Stimulated activated CD4-positive, alpha-beta T cell treated with anti-CD3 and anti-CD28 coated beads, Interleukin-1b, Interleukin-23, amount 100 ng/mL, for 1 hour (primary cell): ENCODE measurements at places on chromosomes 4 and X.

GRCh38 chrX:72006461-72006860 lies 95.8 kb downstream of the NHSL2 start:
- DNase-seq = no peak

DNA sequence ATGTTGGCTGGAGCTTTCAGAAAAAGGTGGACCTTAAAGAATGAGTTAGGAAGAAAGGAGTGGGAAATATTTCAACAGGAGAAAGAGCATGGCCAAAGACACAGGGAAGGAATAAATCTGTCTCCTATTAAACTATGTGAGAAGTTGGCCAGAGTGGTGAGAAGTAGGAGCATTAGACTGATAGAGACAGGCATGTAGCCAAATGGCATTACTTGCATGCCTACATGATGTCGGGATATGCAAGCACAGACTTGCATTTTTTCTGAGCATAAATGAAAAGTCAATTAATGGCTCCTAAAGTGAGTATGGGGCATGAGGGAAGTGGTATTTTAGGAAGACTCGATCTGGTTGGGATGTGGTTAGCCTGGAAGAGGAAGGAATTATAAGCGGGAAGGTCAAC lies 279.6 kb upstream of the PITX2 start:
- DNase-seq = no peak

GRCh38 chrX:113058634-113059033 lies 218.0 kb upstream of the AMOT start:
- DNase-seq = no peak

GRCh38 chrX:152735860-152736511 lies 2.4 kb downstream of the MAGEA12 start:
- DNase-seq = no peak

GRCh38 chr4:57051524-57051923 lies 58.7 kb downstream of the IGFBP7 start:
- DNase-seq = no peak

DNA sequence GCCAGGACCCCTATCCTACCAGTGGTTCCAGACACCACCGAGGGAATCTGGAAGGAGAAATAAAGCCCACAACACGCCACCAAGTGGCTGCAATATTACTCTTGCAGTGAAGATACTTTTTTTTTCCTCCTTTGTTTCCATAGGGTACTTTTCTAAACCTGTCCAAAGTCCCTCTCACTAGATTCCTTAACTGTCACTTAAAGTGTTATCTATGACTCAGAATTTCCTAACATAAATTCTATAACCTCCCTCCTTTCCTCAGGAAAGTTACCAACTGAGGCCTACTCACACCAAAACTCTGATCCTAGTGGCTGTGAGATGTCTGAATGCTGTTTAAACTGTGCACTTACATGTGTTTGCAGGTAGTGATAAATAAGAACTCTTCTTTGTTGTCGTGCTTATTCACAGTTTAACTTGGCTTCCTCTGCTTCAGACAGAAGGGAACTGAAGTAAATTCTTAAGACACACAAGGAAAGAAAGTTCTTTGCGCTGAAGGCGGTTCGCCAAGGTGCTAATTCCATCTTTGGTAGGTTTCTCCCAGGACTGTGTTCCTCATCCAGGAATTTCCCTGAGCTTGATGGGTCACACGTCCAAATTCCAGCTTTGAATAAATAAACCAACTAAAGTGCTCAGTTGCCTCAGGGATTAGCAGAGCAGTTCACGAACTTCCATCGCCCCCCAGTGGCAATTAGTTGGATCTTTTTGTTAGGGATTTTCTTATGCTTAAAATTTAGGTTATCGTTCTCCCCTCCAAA lies 10.7 kb upstream of the HCCS start:
- no peak for DNase-seq

GRCh38 chrX:45762699-45763647 lies 562.3 kb upstream of the DIPK2B start:
- no peak for DNase-seq

DNA sequence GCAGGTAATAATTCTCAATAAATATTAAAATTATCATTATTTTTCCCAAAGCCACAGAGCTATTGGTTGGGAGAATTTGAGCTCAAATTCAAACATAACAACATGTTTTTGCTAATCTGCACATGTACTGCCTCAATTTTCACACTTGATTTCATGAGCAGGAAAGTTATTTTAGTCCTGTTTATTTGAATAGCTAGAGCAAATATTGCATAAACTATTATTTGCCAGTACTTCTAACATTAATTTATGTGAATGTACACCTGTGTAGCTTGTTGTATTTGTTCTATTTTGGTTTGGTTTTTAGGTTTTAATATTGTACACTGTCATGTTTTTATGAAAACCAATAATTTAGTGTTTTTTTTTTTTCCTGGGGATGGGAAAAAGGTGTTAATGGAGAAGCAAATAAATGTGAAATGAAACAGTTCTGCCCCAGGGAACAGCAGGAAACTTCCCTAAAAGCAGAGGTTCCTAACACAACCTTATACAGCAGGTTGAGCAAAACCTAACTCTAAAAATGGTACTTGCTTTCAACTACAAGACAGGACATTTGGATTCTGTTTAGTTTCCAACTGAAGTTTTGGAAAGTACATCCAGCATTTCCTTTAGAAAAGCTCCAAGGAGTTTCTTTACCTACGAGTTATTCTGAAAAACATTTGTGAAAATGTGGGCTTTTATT lies 99.4 kb downstream of the SYNPO2 start:
- no peak for DNase-seq

DNA sequence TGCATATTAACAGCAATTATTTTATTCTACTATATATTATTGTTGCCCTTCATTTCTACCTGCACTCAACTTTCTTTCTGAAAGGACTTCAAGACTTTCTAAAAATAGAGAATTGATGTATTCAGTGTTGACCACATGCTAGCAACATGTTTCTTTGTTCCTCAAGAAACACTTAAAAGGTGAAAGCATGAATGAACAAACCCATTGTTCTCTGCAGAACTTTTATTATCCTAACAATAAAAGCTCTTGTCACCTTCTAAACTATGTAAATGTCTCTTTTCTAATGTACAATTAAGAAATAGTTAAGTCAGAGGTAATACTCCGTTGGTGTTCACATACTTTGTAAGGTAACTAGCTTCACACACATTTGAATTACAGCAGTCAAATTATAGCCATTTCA lies 638.7 kb downstream of the FSTL5 start:
- no peak for DNase-seq

DNA sequence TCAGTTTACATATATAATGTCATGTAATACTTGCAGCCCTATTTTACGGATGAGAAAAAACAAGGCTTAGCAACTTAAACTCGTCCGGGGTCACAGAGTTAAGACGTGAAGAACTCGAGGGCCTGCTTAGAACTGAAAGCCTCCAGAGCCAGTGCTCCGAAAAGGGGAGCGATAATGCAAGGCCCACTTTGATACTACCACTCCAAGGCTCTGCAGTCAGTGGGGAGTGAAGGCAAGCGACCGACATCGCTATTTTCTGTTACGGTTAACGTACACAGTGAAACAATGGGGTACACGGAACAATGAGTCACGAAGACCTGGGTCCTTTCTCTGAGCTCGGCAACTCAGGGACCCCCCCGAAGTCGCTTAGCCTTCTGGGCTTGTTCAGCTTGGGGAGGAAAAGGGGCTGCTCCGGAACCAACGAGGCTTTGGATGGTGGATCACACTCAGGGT lies 965 bp downstream of the PPA2 start:
- DNase-seq = no peak

- no peak for DNase-seq
Observed at GRCh38 chrX:100880368-100880767, 6.2 kb upstream of the NOX1 start.

GRCh38 chrX:136431625-136432024 lies 56.1 kb upstream of the BRS3 start:
- DNase-seq = no peak

DNA sequence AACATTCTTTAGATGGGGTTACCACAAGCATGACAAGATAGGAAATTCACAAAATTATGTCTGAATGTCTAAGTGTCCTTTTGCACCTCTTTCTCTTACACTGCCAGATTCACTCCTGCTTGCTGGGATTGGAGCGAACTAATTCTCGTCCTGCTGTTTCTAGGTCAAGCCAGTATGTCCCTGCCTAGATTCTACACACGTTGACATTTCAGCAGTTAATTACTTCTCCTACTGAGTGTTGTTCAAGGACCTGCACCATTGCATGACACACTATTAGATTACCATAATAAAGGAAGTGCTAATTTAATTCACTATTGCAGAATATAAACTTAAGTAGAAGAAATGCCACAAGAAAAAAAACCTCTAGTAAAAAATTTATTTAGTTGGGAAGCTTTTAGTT lies 1911.7 kb downstream of the PCDH7 start:
- no peak for DNase-seq

- no peak for DNase-seq
Observed at GRCh38 chrX:52576946-52577345, 60.1 kb upstream of the XAGE1B start.

DNA sequence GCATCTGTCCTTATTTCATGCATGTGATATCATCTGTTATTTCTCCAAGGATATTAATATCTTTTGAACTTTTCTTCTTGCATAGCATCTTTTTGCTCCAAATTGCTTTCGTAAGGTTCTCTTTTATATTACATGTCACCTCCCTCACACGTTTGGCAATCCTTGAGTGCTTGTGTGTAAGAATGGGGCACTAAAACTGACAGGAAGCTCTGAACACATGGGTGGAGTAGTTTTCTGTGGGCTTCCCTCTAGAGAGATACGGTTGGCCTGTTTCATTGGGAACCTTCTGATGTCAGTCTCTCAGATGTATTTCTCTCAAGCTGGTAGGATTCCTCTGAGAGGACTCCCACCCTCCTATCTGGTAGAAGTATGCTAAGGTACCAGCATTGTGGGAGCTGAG lies 223.0 kb downstream of the MID1 start:
- no peak for DNase-seq

DNA sequence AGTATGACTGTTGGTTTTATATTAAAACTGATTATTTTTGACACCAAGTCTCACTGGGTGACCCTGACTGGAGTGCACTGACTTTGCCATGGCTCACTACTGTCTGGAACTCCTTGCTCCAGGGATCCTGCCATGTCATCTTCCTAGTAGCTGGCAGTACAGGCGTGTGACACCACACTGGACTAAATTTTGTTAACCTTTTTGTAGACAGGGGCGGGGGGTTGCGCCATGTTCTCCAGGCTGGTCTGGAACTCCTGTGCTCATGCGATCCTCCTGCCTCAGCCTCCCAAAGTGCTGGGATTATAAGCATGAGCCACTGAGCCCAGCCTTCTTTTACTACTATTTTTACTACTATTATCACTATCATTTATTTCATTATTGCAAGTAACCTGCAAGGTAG lies 8.9 kb downstream of the XAGE1A start:
- no peak for DNase-seq

DNA sequence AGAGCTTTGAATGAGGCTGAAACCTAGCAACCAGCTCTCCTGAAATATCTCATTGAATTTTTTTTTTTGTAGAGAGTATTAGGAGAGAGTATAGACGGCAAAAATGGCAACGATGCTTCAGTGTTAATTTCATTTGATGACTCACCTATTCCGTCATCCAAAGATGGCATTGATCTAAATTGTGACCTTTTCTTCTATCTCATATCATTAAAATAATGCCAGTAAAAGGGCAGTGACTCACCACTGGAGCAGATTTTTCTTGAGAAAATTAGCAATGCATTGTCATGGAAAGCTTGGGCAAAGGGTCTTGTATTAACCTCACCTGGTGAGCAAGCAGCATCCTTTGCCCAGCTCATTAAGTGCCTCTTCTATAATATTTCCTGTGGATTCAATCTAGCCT lies 19.6 kb downstream of the VMA21 start:
- DNase-seq = no peak

DNA sequence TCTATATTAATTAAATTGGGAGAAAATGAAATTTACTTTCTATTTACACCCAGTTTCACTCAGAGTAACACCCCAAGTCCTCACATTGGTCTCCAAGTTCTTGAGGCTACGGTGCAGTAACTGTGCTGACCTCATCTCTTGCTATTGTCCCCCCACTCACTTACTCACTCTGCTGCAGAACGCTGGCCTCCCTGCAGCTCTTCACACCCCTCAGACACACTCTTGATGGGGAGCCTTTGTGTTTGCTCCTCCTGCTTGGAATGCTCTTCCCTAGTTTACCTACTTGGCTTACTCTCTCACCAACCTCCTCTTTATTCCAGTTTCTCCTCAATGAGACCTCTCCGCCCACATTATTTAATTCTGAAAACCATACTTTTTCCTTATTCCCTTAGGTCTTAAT lies 22.2 kb upstream of the SPARCL1 start:
- DNase-seq = no peak

DNA sequence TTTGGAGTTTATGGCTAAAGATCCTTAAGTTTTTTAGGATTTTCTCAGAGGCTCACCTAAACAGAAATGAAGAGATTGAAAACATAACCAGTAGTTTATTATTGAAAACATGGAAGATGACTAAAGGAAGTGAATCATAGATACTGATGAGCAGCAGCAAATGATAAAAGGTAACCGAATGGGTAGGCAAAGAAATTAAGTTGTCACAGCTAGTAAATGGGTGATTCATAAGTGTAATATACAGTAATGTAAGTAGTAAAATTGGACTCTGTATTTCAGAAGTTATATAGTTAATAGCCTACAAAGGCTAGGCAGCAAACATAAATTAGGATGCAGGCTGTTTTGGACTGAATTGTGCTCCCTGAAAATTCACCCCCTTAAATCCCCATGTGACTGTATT lies 59.0 kb upstream of the ADGRA3 start:
- no peak for DNase-seq

- DNase-seq = no peak
Observed at GRCh38 chr4:105140684-105141490, 5.8 kb upstream of the TET2 start.

DNA sequence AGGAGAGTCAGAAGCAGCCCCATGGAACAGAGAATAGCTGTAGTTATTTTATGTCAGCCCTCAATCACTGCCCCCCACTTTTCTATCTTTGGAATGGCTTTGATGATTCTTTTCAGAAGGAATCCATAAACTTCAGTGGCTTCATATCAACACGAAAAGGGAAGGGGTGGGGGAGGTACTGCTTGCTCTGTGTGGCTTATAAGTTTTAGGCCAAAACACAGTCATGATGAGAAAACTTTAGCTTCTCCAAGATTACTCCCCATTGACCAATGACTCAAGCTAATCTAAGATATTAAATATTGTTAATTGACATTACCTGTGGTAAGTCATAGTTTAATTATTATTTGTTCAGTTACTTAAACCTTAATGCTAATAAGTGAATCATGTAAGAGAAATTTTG lies 669.6 kb upstream of the FAM241A start:
- DNase-seq = no peak

GRCh38 chr4:183321079-183321478 lies 1.0 kb upstream of the CLDN22 start:
- DNase-seq = no peak

GRCh38 chr4:72828864-72829263 lies 240.7 kb downstream of the COX18 start:
- no peak for DNase-seq

- no peak for DNase-seq
Observed at GRCh38 chr4:38162240-38162784, 202.1 kb downstream of the PTTG2 start.
